CD8-positive, alpha-beta T cell (primary cell): ENCODE measurements at places on chromosomes 3 and 15. TPM values are rescaled to one million over a fixed set of nuclear protein-coding genes. Genes with fewer than 3 reads are reported as not detected.

C3orf18 gene
- total RNA-seq = 5.4 TPM

CELF6 gene
- 2.7 TPM for total RNA-seq

ITIH4 gene
- total RNA-seq = 28.4 TPM

COL8A1 gene
- total RNA-seq = not detected

SCN11A gene
- total RNA-seq = 0.11 TPM

DNA sequence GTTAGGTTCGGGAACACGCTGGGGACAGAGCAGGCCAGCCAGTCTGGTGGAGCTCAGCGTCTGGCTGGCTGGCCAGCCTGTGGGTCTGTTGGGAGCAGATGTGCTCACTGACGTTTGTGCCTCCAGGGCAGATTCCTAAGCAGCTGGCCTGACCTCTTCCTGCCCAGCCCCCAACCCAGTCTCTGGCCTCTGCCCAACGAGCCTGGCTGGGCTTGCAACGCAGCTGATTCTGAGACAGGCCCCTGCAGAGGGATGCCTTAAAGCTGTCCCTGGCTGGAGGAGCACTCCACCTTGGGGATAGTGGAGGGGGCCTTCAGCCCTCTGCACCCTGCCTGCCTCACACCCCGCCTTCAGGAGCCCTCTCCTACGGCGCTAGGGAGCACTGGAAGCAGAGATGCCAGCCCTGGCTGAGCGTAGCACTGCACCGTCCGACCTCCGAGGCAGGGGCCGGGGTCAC, 46.0 kb downstream of the KLF13 start:
- H3K4me1 ChIP-seq = peaks cover 97% of the 10 kb centered on the region
- no peak for DNase-seq
- H3K36me3 ChIP-seq = peaks cover 44% of the 10 kb centered on the region
- H3K27ac ChIP-seq = no peak overlapping the region
- no peaks in the 10 kb centered on the region for H3K27me3 ChIP-seq
